ENCODE measurements at places on chromosomes 7 and 10.

DNA sequence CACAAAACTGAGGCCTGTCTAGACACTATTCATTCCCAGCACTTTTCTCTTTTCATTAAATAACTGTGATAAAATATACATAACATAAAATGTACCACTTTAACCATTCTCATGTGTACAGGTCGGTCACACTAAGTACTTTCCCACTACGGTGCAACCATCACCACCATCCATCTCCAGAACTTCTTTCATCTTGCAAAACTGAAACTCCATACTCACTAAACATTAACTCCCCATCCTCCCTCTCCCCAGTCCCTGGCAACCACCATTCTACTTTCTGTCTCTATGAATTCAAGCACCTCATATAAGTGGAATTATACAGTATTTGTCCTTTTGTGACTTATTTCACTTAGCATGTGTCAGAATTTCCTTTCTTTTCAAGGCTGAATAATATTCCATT lies 53.0 kb downstream of the ARHGAP12 start:
- DNase-seq, result no peak

DNA sequence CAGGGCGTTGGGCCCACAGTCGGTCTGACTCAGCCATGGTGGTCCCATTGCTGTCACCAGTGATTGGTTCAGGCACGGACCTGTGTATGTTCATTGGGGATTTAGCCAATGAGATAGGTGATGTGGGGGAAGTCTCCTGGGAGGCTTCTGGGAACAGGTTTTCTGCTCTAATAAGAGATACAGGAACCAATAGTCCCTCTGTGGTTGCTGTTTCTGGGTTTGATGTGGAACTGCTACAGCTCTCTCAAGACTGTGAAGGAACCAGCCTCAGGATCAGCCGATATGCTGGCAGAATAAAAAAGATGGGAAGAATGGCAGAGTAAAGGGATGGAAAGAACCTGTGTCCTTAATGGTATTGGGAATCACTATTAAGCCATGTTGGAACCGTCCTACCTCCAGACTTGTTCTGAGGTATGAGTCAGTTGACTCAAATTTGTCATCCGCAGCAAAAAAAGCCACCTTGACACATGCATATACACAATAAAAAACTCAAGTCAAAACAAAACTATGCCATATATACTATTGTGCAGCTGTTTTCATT lies 70.6 kb downstream of the MCMBP start:
- DNase-seq, result no peak

- no peak for DNase-seq
These were observed 191.9 kb downstream of the ETV1 start for GRCh38 chr7:13797545-13797944.

DNA sequence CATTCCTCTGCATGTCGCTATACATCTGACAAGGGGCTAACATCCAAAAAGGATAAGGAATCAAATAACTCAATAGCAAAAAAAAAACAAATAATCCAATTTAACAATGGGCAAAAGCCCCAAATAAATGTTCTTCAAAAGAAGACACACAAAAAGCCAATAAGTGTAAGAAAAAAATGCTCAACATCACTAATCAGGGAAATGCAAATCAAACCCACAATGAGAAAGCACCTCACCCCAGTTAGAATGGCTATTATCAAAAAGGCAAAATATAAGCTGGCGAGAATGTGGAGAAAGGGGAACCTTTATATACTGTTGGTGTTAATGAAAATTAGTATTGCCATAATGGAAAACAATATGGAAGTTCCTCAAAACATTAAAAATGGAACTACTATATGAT lies 14.3 kb downstream of the ARHGAP12 start:
- DNase-seq, result no peak

DNA sequence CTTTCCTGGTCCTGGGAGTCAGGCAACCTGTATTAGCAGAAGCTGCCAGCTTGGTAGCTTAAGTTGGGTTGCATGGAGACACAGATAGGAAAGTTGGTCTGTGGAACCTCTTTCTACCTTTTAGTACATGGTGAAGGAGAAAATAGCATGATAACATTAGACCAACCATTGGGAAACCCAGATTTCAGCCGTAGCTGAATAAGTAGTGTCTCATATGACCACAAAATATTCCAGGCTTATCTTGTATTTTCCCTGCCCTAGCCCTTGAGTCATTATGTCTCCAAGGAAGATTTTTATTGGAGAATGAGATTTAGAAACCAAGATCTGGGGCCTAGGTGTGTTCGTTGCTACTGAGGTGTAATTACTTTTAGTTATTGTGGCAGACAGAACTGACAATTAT lies 67.2 kb downstream of the CCSER2 start:
- DNase-seq, result no peak

DNA sequence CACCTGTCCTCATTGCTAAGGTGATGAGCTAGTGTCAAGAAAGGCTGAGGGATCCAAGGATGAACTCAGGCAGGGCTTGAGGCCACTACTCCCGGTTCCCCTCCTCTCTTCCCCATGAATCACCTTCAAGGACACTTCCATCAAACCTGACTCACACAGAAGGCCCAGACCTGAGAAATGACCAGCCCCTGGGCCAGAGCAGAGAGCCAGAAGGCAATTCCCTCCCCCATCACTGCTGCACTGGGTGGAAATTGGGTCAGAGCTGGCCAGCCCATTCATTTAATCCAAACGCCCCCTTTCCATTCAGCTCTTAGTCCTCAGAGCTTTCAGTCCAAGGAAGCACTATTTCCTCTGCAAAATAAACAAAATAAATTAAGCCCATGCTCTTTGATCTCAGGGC lies 182.0 kb downstream of the KCNMA1 start:
- no peak for DNase-seq

GRCh38 chr7:115722302-115722977 lies 308.1 kb downstream of the TFEC start:
- no peak for DNase-seq

- DNase-seq, result no peak
These were observed 86.1 kb downstream of the EGFR start for GRCh38 chr7:55104712-55105433.

- no peak for DNase-seq
These were observed 43.7 kb upstream of the WASL start for GRCh38 chr7:123792547-123792946.

DNA sequence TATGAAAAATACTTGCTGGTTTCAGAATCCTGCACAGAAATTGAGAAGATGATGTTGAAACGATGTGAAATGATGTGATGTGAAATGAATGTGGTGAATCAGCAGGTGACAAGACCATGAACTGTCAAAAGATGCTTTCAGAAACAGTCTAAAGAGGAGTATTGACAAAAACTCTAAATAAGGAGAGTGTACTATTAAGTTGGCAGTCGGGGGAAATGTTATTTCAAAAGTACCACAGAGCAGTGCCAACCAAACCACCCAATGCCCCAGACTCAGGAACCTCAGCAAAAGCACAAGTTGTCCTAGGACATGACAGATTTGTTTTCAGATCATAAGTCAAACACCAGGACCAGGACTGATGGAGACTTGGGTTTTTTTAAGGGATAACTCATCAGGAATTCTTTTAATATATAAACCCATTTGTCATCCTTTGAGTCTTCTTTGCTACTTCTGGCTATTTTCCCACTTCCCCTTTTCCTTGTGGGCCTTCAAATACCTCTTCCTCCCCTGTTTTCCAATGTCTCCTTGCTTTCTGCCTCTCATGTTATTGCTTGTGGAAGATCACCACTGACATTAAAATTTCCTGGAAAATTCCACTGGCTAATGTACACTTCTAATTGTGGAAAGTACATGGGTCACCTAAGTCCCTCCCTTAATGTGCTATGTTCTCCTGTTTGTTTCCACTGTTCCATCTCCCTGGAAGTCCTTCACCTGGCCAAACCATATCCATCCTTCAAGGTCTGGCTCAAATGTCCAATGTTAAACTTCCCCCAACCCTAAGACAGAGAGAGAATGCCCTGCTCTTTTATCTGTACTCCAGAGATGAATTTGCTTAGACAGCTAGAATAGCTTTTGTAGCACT lies 10.2 kb upstream of the PPP1R3C start:
- DNase-seq, result no peak

DNA sequence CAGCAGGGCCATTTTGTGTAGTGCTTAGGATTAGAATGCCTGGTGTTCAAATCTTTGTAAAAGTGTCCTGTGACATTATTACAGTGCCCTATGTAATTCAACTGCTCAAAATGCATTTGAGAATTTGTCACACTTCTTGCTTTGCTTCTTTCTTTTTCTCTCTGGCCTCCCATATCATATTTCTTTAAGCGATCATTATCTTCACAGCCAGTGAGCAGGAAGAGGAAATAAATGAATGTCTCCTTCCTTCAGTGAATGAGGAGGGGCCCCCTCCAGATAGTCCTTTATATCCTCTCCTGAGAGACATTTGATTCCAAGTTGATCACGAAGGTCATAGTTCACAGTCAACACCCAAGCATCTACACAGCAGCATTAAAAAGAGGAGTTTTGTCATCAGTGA lies 425.1 kb upstream of the NPVF start:
- no peak for DNase-seq

All from anterior cingulate cortex (tissue), 58 donors.